ENCODE measurements at places on chromosomes 6 and 20.

GRCh38 chr20:19026901-19027644, 185.4 kb upstream of the SLC24A3 start:
- no peak for DNase-seq

DNA sequence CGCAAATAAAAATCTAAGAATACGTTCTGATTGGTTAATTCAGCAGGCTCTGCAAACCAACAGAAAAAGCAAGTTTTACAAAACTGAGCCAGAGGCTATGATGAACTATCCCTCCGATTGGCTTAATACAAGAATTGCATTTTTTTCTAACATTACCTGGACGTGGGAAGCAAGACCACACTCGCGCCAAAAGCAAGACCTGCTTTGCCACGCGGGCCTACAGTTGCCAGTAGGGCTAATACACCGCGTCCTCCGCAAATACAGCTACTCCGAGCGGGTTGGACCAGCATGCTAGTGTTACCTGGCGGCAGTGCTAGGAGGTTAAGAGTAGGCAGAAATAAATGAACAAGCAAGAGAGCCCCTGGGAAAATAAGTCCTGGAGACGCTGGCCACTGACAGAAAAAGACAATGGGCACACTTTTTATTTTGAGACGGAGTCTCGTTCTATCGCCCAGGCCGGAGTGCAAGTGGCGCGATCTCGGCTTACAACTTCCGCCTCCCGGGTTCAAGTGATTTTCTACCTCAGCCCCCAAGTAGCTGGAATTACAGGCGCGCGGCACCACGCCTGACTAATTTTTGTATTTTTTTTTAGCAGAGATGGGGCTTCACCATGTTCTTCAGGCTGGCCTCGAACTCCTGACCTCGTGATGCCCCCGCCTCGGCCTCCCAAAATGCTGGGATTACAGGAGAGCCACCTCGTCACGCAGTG, 131.9 kb upstream of the BTN3A2 start:
- DNase-seq: no peak

- DNase-seq: no peak
Observed at GRCh38 chr20:50580842-50581544, 70.8 kb downstream of the PTPN1 start.

GRCh38 chr20:44711237-44711636, 3.9 kb upstream of the CCN5 start:
- DNase-seq: no peak

GRCh38 chr6:157637941-157638662, 184.9 kb upstream of the SNX9 start:
- DNase-seq: no peak

DNA sequence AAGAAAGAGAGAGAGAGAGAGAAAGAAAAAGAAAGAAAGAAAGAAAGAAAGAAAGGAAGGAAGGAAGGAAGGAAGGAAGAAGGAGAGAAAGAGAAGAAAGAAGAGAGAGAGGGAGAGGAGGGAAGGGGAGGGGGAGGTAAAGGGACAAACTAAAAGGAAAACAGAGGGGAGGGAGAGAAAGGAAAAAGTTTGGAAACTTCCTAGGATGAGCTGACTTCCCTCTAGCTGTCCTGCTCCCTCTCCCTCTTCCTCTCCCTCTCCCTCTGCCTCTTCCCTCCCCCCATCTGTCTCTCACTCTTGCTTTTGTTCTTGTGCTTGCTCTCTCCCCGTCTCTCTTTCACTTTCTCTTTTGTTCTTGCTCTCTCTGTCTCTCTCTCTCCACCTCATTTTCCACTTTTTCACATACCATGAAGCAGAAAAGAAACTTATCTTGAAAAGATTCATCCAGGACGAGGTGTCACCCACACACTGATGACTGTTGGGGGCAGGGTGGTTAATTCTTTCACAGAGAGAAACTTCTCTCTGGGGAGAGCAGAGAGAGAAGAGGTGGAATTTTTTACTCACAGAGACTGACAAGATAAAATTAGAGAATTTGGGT, 56.4 kb upstream of the DUSP22 start:
- DNase-seq: no peak

DNA sequence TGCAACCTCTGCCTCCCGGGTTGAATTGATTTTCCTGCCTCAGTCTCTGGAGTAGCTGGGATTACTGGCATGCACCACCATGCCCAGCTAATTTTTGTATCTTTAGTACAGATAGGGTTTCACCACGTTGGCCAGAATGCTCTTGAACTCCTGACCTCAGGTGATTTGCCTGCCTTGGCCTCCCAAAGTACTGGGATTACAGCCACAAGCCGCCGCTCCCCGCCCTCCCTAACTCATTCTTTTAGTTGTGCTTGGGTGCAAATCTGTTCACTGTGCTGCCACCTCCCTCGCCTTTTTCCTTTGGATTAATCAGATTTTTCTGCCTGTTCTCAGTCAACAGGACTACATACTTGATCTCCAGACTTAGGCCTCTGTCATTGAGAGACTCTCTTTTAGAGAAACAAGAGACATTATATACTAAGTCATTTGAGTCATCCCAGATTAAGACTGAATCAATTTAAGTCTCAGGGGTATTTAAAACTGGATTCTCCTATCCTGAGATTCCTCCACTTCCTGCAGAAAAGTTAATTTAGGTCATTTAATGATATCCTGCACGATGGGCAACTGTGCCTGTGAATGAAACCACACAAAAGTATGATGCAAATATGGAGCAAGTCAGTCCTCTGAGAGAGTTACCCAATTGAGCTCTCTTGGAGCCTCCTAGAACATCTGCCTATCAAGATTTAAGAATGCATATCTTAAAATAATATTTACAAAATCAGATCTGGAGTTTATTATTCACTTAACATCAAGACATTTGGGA, 136.1 kb upstream of the THEMIS start:
- DNase-seq: no peak

DNA sequence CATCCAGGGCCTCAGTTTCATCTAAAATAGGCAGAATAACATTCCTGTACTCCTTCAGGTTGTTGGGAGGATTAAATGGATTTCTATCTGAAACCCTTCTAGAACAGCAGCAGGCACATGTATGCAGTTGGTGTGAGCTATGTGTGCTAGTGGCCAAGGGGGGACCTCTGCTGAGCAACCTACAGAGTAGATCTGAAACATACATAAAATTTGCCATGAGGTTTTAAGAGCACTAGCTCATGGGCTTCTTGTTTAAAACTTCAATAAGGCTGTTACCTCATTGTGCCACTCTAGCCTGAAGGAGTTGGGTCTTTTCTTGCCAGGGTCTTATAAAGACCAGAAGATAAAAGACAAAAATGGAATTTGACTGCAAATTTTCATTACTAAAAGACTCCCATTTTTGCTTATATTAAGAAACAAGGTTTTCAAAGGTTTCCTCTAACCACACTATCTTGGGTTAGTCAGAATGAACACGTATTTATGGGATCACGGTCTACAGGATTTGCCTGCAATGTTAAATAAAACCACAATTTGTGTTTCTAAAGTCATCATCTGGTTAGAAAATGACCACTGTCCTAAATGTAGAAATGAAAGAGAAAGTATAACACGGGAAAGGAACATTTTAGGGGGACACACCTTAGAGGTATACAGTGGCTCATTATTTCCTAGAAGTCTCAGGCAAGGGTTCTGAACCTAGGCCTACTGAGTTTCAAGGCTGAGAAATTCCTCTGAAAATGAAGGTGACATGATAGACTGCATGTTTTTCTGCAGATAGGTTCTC, 144.9 kb upstream of the OLIG3 start:
- DNase-seq: no peak

GRCh38 chr6:2752477-2753109, 1.9 kb upstream of the MYLK4 start:
- no peak for DNase-seq

Data from cortex of kidney (tissue), 1 donor.